Tibial nerve (tissue), 4 donors: ENCODE measurements at places on chromosomes 6 and 20. TPM values are rescaled to one million over a fixed set of nuclear protein-coding genes. Genes with fewer than 3 reads are reported as not detected.

DNA sequence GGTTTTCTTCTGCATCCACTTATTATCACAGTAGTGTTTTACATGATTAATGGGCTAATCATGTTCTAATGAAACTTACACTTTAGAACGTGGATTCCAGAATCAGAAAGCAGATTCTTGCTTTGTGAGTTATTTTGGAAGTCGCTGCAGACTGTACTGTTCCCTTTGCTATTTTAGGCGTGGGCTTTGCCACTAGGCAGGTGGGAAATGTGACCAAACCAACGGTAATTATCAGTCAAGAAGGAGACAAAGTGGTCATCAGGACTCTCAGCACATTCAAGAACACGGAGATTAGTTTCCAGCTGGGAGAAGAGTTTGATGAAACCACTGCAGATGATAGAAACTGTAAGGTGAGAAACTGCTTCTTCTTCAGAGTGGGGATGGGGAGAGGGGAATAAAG, 598 bp downstream of the FABP7 start:
- no peak for DNase-seq

DNA sequence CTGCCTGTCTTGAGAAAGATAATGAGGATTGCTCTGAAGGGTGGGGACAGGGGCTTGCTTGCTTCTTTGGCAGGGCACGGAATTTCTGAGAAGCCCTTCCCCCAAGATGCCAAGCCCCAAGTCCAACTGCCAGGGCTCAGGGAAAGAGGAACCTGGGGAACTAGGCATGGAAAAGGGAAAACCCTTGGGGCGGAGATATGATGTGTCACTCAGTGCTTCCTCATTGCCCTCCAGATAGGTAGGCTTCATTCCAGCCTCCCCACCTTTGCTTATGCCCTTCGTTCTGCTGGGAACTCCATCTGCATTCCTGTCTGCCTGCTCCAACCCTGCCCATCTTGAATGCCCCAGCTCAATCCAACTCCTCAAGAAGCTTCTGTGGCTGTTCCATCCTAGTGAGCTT, 61.2 kb downstream of the VEGFA start:
- DNase-seq = no peak

DNA sequence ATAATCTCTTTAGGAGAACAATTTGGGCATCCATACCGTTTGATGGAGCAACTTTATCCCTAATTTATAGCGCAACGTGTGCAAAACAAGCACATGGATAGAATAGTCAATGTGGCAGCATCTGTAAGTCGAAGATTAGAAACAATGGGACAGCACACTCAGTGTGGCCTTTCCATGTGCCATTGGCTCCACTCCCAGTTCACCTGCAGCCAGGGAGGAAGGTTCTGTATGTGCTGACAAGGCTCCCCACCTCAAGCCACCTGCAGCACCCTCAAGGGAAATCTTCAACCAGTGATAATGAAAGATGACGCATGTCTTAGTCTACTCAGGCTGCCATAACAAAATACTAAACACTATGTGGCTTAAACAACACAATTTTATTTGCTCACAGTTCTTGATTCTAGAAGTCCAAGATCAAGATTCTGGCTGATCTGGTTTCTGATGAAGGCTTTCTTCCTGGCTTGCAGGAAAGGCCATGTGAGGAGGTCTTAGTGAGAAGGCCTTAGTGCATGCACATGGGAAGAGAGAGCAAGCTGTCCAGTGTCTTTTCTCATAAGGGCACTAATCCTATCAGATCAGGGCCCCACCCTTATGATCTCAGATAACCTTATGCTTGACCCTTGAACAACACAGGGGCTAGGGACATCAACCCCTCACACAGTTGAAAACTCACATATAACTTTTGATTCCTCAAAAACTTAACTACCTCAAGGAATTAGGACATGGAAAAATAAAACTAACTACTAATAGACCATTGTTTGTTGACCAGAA, 34.9 kb upstream of the SHLD1 start:
- no peak for DNase-seq

GRCh38 chr20:14505476-14505875, 168.1 kb upstream of the FLRT3 start:
- DNase-seq = no peak

- DNase-seq = no peak
Observed at GRCh38 chr6:116010386-116010785, 50.3 kb downstream of the FRK start.

Gene HLA-B
- 933 TPM for total RNA-seq

Gene DPPA5
- total RNA-seq = not detected
